Hepatic stellate cell (primary cell): ENCODE measurements at places on chromosomes 3 and 15.

DNA sequence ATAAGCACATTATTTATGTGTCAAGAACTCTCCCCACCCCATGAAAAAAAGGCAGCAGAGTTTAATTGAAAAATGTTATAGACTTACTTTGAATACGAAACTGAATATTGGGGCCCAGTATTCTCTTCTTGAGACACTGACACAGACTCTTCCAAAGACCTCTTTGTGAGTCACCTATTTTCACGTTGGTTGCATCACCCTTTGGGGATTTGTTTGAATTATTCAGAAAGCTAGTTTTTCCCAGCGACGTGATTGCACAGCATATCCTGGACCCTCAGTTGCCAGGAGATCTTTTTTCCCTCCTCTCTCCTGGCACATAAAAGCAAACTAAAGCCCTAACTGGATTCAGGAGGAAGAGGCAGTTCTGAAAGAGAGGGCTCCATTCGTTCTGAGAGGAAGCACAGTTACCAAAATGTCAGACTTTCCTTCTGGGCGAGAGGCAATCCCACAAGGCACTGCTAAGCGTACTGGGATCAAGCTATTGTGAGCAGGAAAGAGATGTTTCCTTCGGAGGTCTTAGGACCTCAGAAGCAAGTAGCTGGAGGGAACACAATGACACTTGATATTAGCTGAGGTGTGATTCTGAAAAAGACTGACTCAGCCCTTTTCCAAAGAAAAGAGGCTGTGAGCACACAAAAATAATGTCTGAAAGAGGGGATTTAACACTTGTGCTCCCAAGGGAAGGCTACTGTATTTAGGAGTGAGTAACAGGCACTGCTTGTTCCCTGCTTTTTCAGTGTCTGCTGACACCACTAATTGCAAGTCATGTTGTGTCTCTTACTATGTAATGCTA is 65.8 kb upstream of the CADPS start:
- DNase-seq = no peak

GRCh38 chr3:121748680-121749275 is 763 bp downstream of the GOLGB1 start:
- peak; percentile 21 for DNase-seq

- no peak for DNase-seq
These were observed 235.0 kb downstream of the SLC9A9 start for GRCh38 chr3:143613226-143613625.

DNA sequence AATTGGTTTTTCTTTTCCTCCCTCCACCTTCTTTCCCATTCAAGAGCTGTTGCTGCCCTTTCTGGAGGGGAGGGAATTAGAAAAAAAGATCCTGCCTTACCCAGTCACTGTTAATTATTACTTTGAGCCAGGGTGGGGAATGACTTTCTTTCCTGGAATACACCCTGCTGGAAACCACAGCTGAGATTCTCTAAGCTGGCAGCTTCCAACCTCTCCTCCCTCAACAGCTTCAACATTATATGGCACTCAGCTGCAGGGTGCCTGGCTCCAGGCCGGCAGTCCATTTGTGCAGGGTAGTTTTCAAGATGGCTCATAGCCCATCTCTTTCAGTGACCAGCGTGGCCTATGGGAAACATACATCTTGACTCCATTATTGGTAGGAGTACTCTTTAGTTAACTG is 105.8 kb downstream of the UBE3A start:
- DNase-seq = no peak

GRCh38 chr3:66398228-66399025 is 102.4 kb downstream of the LRIG1 start:
- no peak for DNase-seq

DNA sequence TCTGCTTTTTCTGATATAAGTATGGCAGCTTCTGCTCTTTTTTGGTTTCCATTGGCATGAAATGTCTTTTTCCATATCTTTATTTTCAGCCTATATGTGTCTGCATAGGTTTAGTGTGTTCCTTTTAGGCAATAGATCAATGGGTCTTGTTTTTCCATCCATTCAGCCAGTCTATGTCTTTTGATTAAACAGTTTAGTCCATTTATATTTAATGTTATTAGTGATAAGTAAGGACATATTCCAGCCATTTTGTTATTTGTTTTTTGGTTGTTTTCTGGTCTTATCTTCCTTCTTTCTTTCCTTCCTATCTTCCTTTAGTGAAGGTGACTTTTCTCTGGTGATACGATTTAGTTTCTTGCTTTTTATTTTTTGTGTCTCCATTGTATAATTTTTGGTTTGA is 101.3 kb upstream of the LRRC3B start:
- no peak for DNase-seq

GRCh38 chr3:12560505-12561190 is 3.8 kb downstream of the MKRN2 start:
- no peak for DNase-seq

DNA sequence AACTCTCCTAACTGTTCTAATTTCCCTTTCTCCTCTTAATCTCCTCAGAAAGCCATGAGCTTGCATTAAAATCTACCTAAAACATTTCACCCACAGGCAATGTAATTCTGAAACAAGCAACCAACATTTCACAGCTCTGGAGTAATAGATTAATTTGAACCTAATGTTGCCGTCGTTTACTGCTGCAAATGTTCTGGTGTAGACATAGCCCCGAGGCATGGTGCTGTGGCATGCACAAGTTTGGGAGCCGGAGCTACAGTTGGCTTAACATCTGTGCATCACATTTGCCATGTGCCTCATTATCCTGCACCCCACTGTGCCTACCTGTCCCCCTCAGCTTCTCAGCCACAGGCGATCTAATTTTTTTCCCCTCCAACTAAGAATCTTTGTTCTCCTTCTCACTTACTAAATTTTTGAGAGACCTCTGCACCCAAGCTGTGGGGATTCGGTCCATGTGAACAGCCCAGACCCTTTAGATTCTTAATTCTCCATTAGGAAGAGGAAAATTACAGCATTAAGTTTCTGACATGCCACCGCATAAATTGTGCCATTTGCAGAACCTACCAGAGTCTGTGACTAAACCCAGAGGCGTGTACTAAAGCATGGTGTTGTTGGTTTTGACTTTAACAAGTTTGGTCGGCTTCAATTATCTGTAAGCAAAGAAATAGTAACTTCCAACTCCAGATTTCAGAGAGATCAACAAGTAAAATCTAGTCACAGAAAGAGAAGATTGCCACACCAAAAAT is 419.2 kb downstream of the MECOM start:
- no peak for DNase-seq

DNA sequence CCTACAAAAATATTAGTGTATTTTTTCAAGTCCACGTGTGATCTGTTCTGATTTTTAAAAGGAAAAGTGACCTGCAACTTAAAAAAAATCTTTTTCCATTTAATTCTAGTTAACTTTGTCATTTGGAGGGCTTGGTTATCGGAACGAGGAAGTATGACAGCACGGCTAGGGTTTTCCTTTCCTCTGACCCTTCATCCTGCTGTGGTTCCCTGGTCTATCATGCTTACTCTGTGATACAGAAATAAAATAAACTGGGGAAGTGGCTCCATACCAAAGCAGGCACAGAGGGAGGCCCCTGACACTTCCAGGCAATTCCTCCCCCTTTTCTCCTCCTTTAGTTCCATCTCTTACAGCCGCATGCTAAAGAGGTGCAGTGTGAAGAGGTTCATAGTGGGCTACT is 491.3 kb downstream of the EDEM1 start:
- no peak for DNase-seq

DNA sequence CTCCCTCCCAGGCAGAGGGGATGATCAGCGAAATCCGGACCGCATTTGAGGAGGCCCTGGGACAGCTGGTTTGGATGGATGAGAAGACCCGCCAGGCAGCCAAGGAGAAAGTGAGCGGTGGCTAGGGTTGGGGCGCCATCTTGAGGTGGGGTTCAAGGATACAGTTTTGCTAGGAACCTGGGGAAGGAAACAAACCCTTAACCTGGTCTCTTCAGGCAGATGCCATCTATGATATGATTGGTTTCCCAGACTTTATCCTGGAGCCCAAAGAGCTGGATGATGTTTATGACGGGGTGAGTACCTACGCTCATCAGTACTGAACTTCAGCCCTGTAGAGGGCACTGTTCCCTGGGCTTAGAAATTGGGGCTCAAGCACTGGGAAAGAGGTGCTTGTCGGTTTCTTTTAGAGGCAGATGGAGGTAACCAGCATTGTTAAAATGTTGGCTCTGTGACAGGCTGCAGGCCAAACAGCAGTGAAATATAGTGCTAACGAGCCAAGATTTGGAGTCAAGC is 9.6 kb upstream of the PSMD2 start:
- DNase-seq = peak; percentile 68

DNA sequence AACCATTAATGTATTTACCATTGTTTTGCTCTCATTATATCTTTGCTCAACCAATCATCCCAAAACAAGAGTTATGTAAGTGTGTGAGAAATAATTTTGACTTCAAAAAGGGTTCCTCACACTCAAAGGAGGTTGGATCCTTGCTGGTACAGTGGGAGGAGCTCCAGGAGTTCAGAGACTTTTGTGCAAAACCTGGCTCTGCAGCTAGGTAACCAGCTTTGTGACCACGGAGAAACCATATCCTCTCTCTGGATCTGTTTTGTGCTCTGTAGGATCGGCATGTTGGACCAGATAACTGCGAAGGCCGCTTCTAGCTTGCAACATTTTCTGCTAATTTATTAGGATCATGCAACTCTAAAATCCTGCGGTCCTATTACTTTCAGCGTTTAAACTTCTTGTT is 128.6 kb upstream of the LIPC start:
- DNase-seq = no peak

DNA sequence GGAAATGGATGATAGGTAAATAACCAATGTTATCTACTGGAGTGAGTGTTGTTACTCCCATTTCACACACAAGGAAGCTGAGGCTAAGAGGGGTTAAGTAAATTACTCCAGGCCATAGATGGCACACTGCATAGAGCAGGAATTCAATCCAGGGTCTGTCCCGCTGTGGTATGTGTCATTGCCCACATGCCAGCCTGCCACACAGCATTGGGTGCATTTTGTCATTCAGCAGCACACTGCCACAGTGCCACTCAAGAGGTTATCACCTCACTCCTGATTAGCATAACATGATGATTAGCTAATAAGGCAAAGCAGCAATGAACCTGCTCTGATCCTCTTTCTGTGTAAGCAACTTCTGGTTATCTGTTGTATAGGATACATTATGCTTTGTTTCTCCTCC is 157.4 kb upstream of the CTNNB1 start:
- DNase-seq = no peak

GRCh38 chr15:60096157-60096556 is 92.0 kb downstream of the FOXB1 start:
- no peak for DNase-seq

DNA sequence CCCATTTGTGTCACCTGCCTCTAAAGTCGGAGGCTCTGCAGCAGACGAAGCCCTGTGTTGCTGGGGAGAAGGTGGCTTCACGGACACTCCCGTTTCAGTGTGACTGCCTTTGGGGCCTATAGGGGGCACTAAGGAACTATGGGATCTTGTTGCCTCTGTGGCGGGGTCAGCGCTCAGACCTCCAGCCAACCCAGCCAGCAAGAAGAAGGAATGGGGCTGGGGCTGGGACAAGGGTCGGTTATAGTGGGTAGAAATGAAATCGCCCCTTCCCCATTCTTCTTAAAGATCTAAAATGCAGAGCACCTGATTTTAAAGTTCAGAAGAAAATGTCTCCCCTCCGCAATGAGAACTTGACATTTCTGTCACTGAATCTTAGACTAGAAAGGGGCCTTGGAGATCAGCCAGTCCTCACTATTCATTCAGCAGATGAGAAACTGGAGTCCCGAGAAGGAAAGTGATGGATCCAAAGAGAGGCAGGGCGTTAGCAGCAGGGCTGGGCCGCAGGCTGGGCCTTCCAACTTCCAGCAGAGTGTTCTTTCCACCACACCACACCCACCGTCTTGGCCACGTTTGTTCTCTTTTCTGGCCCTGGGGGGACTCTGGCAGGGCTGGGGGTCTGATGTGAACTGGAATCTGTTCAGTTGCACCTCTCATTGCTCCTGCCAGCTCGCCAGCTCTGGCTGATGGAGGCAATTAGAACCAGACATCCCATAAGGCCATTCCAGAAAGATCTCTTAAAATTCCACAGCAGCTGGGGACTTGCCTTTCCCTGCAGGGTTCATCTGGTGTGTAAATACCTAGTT is 195.4 kb downstream of the OPA1 start:
- peak; percentile 69 for DNase-seq

DNA sequence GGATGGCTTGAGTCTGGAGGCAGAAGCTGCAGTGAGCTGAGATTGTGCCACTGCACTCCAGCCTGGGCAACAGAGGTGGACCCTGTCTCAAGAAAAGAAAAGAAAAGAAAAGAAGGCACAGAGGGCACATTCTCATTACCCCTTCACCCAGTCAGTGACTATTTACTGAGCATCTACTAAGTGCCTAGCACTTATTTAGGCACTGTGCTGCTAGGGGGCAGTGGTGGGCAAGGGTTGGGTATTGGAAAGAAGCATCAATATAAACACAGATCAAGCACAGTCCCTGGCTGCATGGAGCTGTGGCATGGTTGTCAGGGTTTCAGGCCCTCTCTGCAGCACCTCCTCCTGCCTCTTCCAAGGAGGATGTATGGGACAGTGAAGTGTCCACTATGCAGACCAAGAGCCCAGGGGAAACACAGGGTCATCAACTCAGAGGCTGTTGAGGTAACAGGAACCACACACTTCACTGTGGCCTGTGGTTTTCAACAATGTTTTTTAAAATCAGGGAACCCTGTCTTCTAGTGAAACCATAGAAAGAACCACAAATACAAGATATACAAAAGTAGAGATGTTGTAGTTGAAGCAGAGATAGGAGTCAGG is 138.5 kb downstream of the RAB11A start:
- no peak for DNase-seq

GRCh38 chr15:31545257-31545656 is 218.6 kb downstream of the KLF13 start:
- no peak for DNase-seq

GRCh38 chr3:19263606-19264005 is 115.3 kb downstream of the KCNH8 start:
- DNase-seq = no peak

DNA sequence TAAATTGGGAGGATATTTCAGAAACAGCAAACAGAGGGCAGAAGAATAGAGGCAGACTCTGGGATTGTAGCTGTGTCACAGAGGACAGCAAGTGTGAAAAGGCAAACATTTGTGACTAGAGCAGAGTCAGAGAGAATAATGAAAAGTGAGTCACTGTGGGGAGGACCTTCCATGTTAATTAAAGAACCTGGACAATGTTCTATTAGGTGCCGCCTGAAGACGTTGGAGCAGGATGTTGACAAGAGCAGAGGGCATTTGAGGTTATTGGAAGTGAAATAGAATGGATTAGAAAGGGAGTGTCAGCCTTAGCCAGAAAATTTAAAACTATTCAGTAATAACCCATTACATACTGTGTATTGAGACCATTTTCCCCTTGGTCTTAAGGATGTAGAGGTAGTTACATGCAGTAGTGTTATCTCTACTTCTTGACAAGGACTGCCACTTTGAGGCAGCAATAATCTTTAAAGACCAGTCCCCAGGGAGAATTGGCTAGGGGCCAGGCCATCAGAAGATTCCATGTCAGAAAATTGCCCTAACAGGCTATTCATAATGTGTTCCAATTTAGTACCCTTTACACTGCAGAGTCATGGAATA is 5.8 kb downstream of the ACKR2 start:
- no peak for DNase-seq
